ENCODE measurements at places on chromosomes 12 and 14. TPM values are rescaled to one million over a fixed set of nuclear protein-coding genes. Genes with fewer than 3 reads are reported as not detected.
A peak's percentile ranks its signal among the peaks of the same experiment; 100 is the strongest.

Gene SP1
- polyA plus RNA-seq, result 44.6 TPM

Gene GSG1
- polyA plus RNA-seq, result 1.6 TPM

- DNase-seq, result no peak
These were observed 35.2 kb upstream of the DLK1 start for GRCh38 chr14:100691395-100692056.

Gene GPRC5A
- 118 TPM for polyA plus RNA-seq

GRCh38 chr14:64763085-64763782 is 59.0 kb downstream of the PLEKHG3 start:
- no peak for DNase-seq

Gene SLCO1B1
- polyA plus RNA-seq, result not detected

- DNase-seq, result no peak
These were observed 96.5 kb downstream of the BCAT1 start for GRCh38 chr12:24852420-24852819.

DNA sequence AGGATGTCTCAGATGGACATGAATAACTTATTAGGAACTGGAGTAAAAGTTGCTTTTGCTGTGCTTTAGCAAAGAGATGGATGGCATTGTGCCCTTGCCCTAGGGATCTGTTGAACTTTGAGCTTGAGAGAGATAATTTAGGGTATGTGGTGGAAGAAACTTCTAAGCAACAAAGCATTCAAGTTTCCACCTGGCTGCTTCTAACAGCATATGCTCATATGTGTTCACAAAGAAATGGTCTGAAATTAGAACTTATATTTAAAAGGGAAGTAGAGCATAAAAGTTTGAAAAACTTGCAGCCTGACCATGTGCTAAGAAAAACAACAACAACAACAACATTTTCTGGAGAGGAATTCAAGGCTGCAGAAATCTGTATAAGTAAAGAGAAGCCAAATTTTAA is 7.9 kb upstream of the CPSF6 start:
- DNase-seq, result no peak

- DNase-seq, result no peak
These were observed 9.8 kb downstream of the GALNT4 start for GRCh38 chr12:89514751-89515150.

DNA sequence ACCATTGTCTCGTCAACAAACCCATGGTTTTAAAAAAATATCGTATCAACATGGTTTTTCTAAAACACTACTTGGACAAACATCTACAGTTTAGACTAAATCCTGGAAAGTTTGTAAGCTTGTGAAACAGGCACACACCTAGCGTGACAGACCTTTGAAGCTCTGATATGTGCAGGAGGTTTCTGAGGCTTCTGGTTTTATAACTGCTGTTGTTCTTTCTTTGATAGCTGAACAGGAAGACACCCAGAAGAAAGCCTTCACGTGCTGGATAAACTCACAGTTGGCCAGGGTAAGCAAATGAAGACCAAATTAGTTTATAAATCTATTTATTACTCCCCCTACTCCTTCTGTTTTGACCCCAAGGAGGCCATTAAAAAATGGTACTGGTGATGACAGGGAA is 87.6 kb downstream of the SYNE2 start:
- no peak for DNase-seq

Gene WSCD2
- not detected for polyA plus RNA-seq

GRCh38 chr14:79369359-79370332 is 841.7 kb downstream of the DIO2 start:
- DNase-seq, result peak; percentile 92

Measured in AG04450 (cell line).